Activated T-cell treated with anti-CD3 and anti-CD28 coated beads for 4 hours (primary cell): ENCODE measurements at places on chromosomes 1 and 21.

DNA sequence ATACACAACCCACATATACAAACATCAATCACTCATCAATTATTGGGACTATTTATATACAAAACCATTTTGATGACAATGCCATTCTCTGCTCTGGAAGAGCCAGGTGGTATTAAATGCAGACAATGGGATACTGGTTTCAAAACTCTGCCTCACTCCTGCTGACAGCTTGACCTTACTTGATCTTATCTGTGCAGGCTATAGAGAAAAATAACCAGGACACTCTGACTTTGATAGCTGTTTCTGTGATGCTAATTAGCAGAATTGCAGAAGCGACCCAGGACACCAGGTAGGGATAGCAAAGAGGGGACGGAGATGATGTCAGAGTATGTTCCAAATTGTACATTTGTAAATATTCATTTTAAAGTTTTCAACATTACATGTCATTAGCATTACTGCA lies 89.5 kb downstream of the OLFM3 start:
- no peak for DNase-seq

- peak; percentile 34 for DNase-seq
These were observed at the start of gene CCDC28B for GRCh38 chr1:32200226-32201010. Gene CCDC28B (plus strand): TSS chr1:32200595. CDS start chr1:32201936, 1,341 bp downstream.

DNA sequence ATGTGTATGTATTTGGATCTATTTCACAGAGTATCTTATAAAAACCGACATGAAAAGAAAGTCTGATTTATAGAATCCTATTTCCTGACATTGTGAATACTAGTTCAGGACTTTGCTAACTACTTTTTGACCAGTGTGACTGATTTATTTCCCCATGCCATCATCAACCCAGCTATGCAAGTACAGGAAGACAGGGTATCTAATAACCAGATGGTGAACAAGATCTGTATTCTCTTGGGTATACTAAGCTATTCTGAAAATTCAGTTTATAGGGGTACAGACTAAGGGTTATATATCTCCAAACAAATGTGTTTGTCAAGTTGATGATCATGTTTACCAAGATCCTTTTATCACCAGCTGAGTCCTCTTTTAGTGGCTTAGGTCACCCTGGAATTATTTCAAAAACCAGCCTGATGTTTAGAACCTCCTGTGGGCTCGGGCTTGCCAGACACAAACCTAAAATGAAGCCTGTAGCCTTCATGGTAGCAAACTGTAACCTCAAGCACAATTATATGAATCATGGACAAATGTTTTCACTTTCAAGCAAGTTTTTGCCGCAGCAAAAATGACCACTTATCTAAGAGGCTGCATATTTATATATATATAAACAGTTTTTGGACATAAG lies 185.1 kb downstream of the FGGY start:
- no peak for DNase-seq

- no peak for DNase-seq
These were observed 7.8 kb upstream of the RIPK4 start for GRCh38 chr21:41774467-41775148.

- no peak for DNase-seq
These were observed 8.0 kb downstream of the KCNK1 start for GRCh38 chr1:233621923-233622322.

GRCh38 chr1:15336866-15337265 lies 72.8 kb upstream of the EFHD2 start:
- DNase-seq: no peak

DNA sequence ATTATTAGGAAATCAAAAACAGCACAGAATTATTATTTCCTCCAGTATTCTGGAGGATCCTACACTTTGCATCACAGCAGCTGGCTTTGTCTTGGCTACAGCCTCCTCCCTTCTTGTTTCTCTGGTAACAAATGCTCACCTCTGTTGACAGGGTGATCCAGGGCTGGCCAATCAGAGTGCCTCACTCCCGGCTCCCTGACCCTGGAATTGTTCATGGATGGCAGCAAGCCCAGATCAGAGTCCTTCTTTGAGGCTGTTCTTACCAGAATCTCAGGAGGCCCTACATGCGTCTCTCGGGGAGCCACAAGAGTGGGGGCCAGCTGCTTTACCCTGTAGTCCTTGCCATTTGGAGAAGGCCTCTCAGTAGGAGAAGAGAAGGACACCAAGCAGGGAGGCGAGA lies 48.4 kb upstream of the IGSF5 start:
- no peak for DNase-seq

DNA sequence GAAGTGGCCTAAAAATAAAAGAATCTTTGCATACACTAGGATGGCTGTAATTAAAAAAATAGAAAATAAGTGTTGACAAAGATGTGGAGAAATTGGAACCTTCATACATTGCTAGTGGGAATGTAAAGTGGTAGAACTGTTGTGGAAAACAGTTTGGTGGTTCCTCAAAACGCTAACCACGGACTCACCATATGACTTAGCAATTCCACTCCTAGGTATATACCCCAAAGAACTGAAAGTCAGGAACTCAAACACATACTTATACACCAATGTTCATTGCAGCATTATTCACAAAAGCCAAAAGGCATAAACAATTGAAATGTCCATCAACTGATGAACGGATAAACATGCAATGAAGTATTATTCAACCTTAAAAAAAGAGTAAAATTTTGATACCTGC lies 10.8 kb upstream of the HMGCL start:
- DNase-seq: no peak

DNA sequence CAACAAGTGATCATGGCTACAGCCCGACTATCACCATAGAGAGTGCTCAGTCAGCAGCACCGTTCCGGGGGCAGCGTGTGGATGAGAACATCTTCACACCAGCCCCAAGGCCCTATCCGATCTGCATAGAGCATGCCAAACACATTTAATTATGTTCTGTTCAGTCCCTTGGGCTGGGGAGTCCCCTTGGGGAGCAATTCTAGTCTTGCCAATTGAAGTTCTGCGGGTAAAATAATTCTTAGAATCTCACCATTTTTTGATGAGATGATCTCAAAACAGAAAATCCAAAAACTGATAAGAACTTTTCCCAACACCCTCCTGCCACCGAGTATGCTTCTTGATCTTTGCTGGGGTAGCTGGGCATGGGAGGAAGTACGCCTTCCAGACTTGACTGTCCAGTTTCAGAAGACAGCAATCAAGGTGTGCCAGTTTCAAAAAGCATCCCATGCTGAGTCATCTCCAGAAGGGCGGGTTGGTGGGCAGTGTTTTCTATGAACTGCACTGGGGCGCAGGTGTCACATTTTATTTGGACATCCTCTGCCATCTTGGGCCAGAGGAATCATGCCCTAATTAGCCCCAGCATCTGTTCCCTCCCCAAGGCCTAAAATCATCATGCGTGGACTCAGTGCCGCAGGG lies 20.8 kb upstream of the PTPRF start:
- no peak for DNase-seq

DNA sequence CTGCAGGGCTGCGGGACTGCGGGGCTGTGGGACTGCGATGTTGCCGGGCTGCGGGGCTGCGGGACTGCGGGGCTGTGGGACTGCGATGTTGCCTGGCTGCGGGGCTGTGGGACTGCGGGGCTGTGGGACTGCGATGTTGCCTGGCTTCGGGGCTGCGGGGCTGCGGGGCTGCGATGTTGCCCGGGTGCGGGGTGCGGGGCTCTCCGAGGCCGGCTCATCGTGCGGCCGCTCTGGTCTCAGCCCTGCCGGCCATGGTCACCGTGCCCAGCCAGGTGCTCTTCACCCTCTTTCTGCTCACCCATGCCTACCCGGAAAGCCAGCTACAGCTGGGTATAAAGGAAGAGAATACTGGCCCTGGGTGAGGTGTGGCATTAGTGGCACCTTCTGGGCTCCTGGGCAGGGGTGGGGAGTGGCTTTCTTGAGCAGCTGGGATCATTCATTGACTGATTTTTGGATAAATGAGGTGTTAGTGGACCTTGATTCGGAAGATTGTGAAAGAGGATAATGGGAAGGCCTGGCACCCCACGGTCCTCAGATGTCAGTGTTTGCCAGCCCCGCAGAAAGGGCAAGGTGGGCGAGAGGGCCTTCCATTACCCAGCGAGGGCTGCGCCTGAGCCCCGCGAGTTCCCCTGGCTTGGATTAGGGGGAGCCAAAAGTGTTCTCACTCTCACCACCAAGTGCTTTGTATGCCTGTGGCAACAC lies 36.3 kb downstream of the COQ8A start:
- no peak for DNase-seq

DNA sequence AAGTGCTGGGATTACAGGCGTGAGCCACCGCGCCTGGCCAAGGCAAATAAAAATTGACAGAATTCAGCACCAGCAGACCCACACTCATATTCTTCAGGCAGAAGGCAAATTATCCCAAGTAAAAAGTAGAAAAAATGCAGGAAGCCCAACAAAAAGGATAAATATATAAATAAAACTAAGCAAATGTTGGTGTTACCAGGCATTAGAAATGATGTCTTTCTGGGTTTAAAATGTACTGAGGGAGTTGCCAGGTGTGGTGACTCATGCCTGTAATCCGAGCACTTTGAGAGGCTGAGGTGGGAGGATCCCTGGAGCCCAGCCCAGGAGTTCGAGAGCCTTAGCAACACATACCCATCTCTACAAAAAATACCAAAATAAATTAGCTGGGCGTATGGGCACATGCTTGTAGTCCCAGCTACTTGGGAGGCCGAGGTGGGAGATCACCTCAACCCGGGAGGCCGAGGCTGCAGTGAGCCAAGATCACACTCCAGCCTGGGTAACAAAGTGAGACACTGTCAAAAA lies 6.3 kb downstream of the INTS11 start:
- DNase-seq: no peak

DNA sequence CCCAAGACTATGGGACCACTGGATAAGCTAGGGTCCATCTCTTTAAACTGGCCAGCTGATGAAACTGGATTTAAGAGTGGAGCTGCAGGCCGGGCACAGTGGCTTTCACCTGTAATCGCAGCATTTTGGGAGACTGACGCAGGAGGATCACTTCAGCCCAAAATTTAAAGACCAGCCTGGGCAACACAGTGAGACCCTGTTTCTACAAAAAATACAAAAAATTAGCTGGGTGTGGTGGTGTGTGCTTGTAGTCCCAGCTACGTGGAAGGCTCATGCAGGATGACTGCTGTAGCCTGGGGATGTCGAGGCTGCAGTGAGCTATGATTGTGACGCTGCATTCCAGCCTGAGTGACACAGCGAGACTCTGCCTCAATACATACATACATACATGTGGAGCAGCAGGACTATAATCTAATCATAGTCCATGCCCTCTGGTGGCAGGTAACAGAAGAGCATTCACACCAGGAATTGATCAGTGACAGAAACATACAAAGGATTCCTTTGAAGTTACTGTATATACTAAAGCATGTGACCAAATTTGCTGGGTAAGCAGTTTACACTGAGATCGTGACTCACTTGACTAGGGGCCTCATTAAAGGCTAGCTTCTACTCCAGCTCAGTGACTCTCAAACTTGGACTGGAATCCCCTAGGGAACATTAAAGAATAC lies 101.5 kb upstream of the SLFNL1 start:
- DNase-seq: no peak

DNA sequence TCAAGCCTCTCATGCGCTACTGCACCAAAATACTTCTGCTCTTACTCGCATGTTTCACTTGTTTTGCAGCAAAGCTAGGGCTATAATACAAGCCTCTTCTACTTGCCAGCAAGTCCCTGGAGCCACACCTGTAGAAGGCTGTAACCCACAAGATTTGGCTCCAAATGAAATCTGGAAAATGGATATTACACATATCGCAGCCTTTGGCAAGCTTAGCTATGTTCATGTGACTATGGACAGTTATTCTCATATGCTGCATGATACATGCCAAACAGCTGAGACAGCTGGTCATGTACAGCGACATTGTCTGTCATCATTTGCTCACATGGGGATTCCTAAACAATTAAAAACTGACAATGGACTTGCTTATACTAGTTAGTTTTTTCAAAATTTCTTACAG lies 270.3 kb downstream of the COL11A1 start:
- DNase-seq: no peak

GRCh38 chr1:55741516-55741915 lies 526.4 kb upstream of the USP24 start:
- DNase-seq: no peak
